ENCODE measurements at places on chromosomes 13 and 19.
A peak's percentile ranks its signal among the peaks of the same experiment; 100 is the strongest.

DNA sequence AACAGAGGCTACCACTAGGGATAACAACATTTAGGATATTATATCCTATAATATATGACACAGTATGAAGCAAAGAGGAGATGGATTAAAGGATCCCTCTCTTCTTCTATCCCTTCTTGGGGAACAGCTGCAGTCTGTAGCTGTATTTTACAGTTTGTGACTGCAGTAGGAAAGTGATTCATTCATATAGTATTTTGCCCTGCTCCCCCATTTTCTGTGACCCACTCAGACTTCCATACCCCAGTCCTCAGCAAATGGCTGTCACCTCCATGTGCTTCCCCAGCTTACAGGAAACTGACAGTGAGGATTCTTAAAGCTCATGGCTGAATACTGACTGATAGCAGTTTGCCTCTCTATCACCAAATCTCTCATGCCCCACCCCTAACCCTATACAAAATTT lies 27.5 kb downstream of the MICU2 start:
- DNase-seq = no peak

DNA sequence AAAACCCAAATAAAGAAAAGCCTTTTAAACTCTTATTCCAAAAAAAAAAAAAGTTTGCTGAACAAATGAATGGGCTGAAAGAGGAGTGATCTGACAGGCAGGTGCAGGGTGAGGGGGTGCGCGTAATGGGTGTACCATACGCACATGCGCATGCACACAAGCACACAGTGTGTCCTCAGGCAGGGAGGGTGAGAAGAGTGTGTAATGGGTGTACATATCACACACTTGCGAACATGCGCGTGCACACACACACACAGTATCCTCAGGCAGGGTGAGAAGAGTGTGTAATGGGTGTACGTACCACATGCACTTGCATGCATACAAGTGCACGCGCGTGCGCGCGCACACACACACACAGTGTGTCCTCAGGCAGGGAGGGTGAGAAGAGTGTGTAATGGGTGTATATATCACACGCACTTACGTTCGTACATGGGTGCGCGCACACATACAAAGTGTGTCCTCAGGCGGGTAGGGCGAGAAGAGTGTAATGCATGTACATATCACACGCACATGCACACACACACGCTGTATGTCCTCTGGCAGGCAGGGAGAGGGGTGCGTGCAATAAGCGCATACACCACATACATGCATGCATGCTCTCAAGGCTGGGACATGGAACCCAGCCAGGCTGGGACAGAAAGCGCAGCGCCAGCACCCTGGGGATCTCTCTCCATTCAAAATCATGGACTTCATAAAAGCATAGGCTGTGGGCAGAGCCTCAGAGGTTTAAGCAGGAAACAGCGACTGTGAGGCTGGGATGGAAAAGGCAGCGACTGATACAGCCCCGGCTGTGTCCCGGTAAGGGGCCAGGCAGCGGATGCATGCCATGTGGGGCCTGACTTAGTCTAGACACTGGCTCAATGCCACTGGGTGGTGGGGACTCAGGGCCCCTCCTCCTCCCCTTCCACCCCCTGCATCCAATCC lies 70.4 kb downstream of the CEBPG start:
- no peak for DNase-seq

DNA sequence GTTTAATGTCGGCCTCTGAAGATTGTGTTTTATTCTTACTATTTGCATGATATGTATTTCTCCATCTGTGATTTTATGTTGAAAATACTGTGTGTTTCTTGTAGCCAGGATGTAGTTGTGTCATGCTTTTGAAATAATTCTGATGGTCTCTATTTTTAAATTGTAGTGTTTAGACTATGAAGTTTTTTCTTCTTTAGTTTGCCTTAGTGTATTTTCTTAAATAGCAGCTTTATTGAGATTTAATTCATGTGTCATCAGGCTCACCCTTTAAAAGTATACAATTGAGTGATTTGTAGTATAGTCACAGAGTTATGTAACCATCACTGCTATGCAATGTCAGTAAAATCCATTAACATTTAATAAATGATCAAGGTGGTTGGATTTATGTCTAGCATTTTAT lies 74.5 kb downstream of the PCCA start:
- DNase-seq = no peak

DNA sequence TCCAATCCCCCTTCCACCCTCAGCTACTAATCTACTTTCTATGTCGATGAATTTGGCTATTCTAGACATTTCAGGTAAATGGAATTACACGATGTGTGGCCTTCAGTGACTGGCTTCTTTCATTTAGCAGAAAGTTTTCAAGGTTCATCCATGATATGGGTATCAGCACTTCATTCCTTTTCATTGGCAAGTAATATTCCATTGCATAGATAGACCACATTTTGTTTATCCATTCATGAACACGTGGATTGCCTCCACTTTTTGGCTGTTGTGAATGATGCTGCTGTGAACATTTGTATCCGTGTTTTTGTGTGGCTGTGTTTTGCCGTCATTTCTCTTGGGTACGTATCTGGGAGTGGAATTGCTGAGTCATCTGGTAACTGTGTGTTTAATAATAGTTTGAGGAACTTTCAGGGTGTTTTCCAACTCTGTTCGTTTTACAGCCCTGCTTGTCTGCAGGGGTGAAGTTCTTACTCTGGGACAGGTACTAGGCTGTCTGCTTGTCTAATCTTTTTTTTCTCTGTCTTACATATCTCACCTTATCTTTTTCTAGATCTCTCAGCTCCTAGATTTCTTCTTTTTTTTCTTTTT lies 32.5 kb downstream of the MARK4 start:
- DNase-seq = no peak

DNA sequence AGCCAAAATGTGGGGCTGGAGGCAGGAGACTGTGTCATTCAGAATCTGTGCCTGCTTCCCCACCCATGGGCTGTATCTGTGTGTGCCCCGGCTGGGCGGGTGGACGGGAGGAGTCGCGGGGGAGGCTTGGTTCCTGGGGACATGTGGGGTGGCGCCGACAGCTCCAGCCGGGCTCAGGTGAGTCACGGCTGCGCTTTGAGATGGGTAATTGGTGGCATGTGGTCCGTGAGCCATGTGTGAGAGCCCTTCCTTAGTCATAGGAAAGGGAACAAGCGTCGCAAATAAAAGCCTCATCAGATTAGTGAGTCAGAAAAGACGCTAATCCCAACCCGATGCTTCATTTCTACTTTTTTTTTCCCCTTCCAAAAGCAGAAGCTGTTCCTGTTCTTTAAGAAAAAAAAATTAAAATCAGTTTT lies 118.6 kb upstream of the ZNF536 start:
- no peak for DNase-seq

- peak; percentile 19 for DNase-seq
These were observed 112.6 kb upstream of the DACH1 start for GRCh38 chr13:71979616-71980015.

- no peak for DNase-seq
These were observed 106.1 kb downstream of the ABCC4 start for GRCh38 chr13:95195146-95195545.

GRCh38 chr13:99386911-99387788 lies 80.0 kb upstream of the GPR183 start:
- no peak for DNase-seq

DNA sequence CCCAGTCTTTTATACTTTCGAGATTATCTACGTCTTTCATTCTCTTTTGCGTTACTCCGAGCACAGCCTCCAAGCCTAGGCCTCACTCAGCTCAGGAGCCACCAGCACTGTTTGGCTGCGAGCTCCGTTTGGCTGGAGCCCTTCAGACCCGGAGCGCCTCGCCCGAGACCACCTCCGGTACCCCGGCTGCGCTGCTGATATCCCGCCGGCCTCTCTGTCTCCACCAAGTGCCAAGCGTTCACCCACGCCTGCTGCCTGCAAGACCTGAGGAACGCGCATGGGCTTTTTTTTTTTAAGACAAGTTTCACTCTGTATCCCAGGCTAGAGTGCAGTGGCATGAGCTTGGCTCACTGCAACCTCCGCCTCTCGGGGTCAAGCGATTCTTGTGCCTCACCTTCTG lies 14.1 kb upstream of the ZNF177 start:
- DNase-seq = no peak

- DNase-seq = no peak
These were observed 32.9 kb downstream of the SERTM1 start for GRCh38 chr13:36706755-36707154.

- DNase-seq = no peak
These were observed 11.9 kb upstream of the DHRS12 start for GRCh38 chr13:51815848-51816247.

GRCh38 chr19:45217193-45217956 lies 27.8 kb downstream of the EXOC3L2 start:
- DNase-seq = no peak

DNA sequence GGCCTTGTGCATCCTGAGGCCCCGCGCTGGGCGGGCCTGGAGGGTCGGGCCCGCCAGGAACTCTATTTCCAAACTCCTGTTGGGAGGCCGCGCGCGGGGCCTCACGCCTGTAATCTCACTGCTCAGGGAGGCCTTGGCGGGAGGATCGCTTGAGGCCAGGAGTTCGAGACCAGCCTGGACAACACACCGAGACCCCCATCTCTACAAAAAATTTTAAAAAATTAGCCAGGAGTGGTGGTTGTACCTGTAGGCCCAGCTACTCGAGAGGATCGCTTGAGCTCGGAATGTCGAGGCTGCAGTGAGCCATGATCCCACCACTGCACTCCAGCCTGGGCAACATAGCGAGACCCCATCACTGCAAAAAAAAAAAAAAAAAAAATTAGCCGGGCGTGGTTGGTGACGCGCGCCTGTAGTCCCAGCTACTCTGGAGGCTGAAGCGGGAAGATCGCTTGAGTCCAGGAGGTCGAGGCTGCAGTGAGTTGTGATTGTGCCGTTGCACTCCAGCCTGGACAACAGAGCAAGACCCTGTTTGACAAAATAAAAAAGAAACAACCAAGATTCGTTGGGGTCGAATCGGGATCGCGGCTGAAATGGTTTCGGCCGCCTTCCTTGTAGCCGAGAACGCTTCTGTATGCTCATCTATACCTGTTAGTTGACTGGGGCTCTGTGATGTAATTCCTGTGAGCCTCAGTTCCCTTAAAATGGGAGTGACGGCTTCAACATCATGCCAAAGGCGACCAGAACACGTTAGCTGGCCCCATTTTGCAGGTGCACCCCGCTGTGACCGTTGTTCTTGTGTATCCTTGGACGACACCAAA lies 636 bp downstream of the SF3A2 start:
- no peak for DNase-seq

DNA sequence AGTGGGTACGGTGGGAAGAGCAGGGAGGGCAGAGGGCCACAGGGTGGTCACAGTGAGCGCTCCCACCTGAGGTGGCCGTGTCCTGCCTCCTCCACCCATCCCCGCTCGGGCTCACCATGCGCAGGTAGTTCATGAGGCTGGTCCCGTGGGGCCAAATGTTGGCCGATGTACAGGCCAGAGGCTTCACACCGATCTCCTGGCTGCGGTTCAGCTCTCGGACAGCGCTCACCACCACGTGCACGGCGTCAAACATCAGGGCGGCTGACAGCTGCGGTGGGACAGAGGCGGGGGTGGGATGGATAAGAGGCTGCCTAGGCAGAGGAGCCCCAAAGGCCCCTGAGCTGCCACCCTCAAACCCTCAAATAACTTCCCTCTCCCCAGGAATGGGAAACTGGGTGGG lies 15.8 kb downstream of the GRIK5 start:
- no peak for DNase-seq

- peak; percentile 86 for DNase-seq
These were observed 53.8 kb downstream of the KCTD12 start for GRCh38 chr13:76832258-76832988.

DNA sequence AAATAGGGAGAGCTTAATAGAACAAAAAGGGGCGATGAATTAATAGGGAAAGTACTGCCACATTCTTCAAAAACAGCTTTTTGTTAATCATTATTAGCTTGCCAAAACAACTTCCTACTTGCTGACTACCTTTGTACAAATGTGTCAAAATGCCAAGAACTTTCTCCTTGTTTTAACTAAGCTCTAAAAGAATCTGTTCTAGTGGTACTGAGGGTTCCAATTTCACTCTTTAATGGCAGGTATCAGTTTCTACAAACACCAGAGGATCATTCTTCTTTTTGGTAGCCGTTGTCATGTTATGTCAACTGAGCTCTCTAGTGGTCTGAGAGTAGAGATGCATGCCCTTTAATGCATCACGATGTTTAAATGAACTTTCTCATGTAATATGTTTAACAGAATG lies 29.4 kb upstream of the FBXL3 start:
- DNase-seq = no peak

GRCh38 chr13:113220141-113220598 lies 10.8 kb downstream of the CUL4A start:
- no peak for DNase-seq

GRCh38 chr13:103973740-103974139 lies 907.5 kb upstream of the SLC10A2 start:
- no peak for DNase-seq

DNA sequence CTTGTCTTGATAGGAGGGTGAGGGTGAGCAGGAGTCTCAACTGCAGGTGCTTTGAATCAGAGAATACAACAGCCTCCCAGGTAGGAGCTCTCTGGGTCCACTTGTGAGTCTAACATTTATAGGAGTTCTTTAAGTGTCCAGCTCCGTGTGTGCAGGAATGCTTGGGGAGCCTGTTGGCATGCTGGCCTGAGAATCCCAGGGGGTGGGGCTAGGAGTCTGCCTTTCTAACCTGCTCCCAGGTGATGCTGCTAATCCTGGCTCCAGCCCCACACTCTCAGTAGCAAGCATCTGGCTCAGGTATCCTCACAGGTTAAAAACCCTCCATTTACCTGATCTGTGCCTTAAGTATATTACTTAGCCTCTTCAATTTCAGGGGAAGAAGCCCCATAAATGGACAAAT lies 368.9 kb downstream of the RBM26 start:
- DNase-seq = no peak

- no peak for DNase-seq
These were observed 38.7 kb downstream of the ELF1 start for GRCh38 chr13:40980461-40980860.

GRCh38 chr19:12695096-12695495 lies 1.3 kb downstream of the FBXW9 start:
- DNase-seq = no peak

GRCh38 chr13:81442904-81443303 lies 1102.0 kb upstream of the SPRY2 start:
- DNase-seq = no peak

DNA sequence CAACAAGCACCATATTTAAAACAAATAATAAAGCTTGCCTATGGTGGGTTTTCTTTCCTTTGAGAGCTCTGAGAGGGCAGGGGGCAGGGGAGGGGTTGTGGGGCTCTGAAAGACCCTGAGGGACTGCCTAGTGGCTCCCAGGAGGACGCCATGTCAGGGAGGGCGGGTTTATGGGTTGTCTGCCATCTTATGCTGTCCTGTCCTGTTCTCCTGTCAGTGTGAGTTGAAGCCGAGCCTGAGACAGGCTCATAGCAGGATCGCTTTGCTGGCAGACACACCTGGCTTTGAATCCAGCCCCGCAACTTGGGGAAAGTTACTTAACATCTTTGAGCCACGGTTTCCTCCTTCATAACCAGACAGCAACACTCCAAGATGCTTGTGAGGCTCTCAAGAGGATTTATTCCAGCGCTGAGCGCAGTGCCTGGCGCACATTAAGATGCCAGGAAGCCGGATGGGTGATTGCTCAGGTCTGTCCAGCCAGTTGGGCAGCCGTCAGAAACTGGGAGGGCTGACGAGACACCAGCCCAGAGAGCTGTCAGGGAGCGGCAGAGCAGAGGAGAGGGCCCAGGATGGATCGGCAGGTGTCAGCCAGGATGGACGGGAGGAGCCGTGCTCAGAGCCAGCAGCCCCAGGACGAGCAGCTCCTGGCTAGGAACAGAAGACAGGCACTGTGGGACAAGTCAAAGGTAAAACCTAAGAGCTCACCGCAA lies 36.8 kb upstream of the C1QTNF9 start:
- no peak for DNase-seq

- no peak for DNase-seq
These were observed 10.6 kb upstream of the ZNF358 start for GRCh38 chr19:7505288-7505681.

All from SHP77 treated with DMSO at 0.1 percent for 48 hours (cell line).